ENCODE measurements at places on chromosomes 12 and 14.

DNA sequence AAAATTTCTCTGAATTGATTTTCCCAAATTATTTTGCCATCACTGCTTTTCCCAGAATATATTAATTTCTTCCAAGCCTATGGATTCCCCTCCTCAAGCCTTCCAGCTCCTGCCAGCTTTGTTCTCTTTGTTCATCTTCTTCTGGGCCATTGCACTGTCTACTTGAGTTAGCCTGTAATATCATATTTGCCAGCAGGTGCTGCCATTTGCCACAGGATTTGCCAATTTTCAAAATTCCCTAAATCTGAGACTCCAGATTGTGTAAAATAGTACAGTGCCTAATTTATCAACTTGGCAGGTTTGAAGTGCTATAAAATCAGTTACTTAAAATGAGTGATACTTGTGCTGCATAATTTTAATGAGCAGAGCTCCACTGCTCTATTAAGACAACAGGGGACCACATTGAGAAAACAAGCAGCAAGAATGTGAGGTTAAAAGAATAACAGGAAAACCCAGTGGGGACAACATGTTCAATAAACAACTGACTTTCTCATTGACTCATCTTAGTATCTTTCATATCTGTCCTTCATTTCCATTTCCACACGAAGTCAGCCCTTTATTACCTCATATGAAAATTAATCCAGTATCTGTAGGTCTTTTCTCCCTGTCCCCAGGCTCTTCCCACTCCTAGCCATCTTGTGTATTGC, 84.6 kb upstream of the CCDC196 start:
- peak; percentile 41 for DNase-seq

DNA sequence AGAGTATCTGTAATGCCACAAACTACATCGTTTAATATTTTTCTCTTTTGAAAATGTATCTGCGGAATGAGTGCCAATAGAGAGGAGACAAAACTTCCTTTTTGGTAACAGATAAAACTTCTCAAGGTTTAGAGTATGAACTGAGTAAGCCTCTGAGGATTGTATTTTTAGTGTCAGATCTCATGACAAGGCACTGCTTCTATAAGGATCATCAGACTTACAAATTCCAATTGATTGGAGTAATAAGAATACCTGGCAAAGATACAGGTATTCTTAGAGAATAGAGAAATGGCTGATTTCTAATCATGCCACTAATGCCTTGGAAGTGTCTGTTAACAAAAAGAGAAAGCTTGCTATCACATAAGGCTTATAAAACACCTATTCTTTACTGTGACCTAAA, 45.3 kb downstream of the SLC35F4 start:
- DNase-seq: no peak

DNA sequence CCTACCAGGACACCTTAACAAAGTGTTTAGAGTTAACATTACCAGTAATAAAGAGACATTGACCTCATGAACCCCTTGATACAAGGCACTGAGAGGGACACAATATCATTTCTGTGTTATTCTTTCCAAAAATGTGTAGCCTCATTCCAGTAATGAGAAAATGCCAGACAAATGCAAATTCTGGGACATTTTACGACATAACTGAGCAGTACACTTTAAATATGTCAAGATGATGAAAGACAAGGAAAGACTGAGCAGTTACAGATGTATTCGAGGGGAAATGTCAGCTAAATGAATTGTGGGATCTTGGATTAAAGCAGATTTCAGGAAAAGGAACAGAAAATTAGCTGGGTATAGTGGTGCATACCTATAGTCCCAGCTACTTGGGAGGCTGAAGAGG, 255.6 kb downstream of the ERC1 start:
- DNase-seq: no peak

- no peak for DNase-seq
Measured at GRCh38 chr12:40153432-40153831, 47.6 kb upstream of the SLC2A13 start.

DNA sequence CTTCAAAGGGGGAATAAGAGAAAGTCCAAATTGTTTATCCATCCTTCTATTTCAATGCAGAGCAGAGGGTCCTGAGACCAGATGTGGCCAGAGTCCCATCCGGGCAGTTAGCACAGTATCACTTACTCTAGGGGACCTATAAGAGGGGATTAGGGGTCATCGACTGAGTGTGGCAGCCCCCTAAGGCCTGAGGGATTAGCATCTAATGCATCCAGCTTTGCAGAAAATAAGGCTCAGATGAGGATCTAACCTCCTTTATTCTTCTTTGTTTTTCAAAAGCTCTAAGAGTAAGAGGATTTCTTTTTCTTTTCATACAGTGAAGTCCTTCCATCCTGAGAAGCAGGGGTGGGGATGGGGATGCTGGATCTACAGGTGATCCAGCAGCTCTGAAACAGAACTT, 43.5 kb downstream of the NEUROD4 start:
- no peak for DNase-seq

GRCh38 chr14:103526247-103526913, 2.6 kb upstream of the TRMT61A start:
- DNase-seq: no peak

- DNase-seq: no peak
Measured at GRCh38 chr12:44852483-44852882, 23.6 kb downstream of the NELL2 start.

DNA sequence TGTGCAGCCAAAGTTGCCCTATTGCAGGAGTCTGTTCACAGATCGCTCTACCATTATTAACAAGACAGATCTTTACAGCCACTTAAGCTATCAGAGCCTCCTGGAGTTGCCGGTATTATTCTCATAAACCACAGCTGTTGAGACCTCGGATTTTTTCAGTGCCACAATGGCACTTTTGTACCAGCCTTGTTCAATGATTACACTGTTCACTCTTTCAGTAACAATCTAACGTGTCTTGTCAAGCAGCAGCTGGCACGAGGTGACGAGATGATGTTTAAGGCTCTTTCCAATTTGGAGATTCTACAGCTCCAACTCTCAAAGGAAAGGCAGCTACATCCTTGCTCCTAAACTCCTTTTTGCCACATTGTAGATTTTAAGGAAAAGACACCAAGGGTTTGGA, 30.7 kb downstream of the LRIG3 start:
- peak; percentile 52 for DNase-seq

- no peak for DNase-seq
Measured at GRCh38 chr12:115661112-115661511, 616.4 kb downstream of the MED13L start.

DNA sequence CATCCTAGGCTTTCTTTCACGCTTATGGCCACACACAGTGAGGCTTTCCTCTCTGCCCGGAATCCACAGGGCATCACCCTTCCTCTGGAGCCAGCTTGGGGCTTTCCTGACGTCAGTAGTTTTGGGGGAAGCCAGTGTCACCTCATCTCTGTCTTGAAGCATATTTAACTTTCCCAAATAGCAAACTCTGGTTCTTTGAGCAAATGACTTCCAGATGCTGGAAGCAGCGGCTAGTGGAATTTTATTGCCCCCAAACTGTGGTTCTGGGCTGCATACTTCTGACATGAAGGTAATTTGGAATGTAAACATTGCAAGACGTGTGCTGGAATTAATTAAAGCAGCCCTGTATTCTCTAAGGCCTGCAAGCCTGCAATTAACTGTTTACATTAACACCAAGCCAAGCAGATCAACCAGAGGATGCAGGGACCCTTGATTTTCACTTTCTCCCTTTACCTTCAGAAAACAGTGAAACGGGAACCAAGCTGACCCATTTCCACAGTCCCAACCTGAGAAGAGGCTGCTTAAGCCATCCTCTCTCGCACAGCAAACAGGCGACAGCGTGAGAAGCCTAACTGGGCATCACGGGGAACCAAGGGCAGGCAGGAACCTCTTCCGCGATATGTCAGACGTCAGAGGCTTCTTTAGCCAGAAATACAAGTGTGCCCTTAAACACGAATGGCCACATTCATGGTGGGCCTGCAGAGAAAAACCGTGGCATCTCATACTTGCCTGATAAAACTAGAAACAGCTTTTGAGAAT, 258.4 kb downstream of the CACNA1C start:
- no peak for DNase-seq

Data from SK-MEL-5 (cell line).